ENCODE measurements at places on chromosomes 16 and 17.

- DNase-seq: no peak
Observed at GRCh38 chr17:68776451-68776850, 175.3 kb upstream of the FAM20A start.

DNA sequence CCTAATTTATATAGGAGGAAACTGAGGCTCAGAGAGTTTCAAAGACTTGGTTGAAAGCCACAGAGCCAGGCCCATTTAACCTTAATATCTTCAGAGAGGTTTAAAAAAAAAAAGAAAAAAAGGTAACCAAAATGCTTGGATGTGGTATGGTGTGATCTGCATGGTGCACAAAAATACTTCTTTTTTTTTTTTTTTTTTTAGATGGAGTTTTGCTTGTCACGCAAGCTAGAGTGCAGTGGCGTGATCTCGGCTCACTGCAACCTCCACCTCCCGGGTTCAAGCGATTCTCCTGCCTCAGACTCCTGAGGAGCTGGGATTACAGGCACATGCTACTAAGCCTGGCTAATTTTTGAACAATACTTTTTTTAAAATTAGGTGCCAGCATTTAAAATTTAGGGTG, 101.8 kb downstream of the XYLT1 start:
- DNase-seq: no peak

DNA sequence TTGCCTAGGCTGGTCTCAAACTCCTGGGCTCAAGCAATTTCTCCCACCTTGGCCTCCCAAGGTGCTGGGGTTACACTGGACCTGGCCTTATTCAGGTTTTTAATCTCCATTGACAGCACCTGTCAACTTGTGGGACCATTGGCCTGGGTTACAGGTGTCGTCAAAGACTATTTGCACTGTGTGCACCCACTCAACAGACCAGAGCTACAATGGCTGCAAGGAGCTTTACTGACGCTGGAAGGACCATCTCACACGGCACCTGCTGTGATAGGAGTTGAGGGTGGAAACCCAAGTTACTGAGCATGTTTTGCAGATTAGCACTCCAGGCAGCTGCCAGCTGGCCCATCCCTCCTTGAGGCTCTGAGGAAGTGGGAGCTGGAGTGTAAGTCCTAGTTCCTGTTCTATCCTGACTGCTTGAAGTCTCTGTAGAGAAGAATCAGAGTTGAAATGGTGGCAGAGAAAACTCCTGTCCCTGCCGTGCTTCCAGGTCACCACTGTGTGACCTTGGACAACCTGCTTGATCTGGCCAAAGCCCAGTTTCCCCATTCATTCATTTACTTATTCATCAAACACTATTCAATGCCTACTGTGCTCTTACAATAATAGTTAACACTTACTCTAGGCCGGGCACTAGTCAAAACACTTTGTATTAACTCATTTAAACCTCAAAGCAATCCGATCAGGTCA, 42.4 kb upstream of the LONP2 start:
- no peak for DNase-seq

- no peak for DNase-seq
Observed at GRCh38 chr16:28616636-28617035, 6.8 kb upstream of the SULT1A1 start.

- no peak for DNase-seq
Observed at GRCh38 chr17:79549141-79549915, 61.5 kb downstream of the RBFOX3 start.

DNA sequence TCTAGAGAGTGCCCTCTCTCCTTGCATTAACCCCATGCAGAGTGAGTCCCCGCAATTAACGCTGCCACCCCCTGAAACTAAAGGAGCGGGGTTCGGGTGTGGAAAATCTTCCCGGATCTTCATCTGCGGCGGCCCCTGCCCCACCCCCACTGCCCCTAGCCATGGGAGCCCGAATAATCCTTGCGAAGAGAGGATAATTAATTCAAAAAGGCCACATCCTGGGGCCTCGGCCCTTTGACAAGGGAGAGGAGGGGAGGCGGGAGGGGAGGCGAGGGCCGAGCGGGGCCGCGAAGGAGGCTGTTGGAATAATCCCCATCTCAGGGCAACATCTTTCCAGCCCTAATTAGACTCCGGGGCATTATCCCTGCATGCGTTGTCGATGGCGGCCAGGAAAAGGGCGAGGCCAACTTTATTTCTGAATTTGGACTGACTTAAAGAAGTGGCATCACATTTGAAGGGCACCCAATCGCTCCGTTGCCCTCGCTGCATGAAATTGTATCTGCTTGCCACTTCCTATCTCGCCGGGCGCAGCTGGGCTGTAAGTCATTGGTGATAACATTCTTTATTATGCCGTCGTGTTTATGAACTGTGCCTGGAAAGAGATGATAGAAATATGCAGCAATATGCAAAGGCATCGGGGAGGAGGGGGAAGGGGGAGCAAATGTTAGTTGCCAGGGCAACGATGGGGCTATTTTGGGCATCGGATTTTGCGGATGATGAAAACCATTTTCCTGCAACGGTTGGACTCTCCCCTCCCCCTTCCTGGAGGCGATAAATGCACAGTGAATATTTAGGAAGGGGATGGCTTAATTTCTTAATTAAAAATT, 387.1 kb upstream of the TNRC6C start:
- DNase-seq: no peak

DNA sequence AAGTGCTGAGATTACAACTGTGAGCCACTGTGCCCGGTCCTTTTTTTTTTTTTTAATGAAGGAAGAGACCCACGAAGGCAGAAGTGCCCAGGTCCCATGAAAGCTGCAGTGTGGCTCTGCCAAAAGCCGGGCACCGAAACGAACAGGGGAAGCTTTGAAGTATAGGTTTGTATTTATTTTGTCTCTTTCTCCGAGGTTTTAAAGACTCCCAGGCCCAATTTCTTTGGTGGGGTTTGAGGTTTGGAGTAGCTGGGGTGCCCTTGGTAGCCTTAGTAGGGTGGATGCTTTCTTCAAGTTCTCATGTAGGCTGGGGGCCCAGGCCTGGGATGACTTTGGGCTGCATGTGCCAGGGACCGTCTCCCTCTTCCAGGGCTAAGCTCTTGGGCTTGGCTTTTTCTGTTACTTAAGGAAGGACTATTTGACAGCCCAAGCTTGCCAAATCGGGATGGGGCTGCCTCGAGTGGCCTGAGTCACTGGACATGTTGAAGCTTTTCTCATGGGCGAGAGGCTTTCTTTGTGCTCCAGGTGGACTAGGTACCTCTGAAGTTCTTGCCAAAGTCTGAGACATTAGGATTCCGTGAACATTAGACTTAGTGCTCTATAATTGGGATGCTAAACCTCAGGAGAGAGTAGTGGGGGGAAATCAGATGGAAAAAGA, 66.3 kb downstream of the WIPI1 start:
- no peak for DNase-seq

DNA sequence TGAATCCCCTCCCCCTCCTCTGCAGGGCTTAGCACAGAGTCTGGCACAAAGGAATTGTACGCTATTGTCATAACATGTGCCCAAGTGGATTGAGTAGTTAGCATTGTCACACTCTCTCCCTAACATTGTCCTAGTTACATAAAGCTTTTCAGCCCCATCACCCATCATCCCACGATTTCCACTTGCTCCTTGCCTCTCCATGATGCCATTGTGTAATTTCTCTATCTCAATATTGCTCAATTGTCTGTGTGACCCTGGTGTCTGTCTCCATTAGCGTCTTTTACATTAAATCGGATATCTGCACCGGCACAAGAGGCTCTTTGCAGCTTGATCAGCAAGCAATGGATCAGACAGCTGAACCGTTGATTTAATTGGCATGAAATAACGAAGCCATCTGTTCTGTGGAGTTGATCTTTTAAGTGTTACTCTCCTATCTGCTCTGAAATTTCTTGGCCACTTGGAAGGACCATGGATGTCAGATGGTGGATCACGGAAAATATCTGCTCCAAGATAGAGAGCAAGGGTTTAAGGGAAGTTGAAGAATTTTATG, 77.0 kb upstream of the HS3ST4 start:
- DNase-seq: no peak

DNA sequence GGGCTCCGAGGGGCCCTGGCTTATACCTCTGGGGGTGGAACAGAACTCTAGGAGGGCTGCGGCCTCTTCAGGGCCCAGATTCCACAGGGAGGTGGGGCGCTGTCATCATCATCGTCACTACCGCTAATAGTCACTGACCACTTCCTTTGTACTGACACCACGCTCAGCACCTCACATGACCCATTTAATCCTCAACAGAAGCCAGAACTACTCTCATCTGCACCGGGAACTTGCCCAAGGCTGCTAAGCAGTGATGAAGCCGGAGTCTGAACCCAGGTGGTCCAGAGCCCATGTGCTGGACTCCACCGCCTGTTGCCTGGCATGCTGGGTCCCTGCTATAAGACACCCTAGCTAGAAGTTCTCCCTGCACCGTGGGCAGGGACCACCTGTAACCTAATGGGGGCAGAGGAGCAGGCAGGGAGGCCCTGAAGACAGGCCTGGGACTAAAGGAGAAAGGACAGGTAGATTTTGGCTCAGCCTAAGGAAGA, 12.0 kb downstream of the UNC13D start:
- no peak for DNase-seq

- DNase-seq: no peak
Observed at GRCh38 chr16:9846362-9847099, 335.7 kb downstream of the GRIN2A start.

DNA sequence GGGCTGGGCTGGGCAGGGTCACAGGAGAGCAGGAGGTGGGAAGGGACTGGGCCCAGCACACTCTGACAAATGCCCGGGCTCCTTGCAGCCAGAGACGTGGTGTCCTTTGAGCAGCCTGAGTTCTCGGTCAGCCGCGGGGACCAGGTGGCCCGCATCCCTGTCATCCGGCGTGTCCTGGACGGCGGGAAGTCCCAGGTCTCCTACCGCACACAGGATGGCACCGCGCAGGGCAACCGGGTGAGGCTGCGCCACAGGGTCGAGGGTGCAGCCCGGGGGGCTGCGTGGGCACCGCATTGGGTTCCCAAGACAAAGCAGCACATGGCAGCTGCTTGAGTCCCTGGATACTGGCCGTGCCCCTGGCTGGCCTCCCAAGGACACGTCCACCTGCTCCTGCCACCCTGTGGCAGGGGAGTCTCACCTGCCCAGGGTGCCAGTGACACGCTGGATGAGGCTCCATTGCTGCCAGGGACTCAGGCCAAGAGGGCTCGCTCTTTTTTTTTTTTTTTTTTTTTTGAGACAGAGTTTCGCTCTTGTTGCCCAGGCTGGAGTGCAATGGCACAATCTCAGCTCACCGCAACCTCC, 21.3 kb downstream of the GALK1 start:
- DNase-seq: no peak

GRCh38 chr16:3413730-3414379, 12.8 kb downstream of the ZNF174 start:
- no peak for DNase-seq
